ENCODE measurements at places on chromosomes 1 and 21.

- DNase-seq = no peak
Observed at GRCh38 chr1:211738096-211738690, 62.8 kb upstream of the NEK2 start.

DNA sequence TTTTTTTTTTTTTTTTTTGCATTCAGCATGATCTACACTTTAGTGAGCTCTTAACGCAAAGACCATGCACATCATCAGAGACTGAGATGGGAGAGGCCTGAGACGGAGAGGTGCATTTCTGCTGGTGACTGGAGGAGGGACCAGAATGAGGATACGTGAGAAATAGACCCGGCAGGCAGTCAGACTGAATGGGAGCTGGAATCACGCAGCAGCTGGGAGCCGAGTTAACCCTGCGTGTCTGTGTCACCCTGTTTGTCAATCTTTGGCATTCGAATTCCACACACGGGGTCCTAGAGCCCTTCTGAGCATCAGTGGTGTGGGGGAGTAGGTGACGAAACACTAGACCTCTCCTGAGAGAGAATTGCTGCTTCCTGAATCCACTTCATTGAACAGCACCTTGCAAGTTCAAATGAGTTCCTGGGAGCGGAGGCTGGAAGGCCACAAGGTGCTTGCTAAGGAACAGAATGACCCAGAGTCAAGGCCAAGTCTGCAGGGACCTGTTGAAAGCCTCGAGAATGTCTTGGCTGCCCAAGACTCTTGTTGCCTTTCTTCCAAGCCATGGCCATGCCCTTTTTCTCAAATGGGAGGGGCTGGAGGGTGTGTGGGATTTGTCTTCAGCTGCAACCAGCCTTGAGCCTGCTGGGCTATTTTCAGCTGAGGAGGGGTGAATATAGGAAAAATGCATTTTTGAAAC, 123.3 kb downstream of the CNIH3 start:
- DNase-seq = no peak

DNA sequence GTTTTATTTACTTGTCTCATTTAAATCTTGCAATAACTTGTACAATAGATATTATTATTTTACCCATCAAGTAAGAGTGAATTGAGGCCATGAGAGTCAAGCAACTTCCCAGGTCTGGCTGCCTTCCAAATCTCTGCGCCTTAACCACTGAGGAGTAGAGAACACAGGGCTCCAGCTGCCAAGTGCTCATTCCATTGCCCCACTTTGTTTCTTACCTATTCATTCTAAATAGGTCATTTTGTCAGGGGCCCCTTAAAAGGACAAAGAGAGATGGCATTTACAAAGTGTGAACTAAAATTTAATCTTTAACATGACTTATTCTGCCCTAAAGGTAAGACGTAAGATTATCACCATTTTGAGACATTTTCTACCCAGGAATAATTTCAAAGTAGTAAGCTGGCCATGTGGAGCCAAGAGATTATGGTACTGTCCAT, 3.5 kb downstream of the PPP1R15B start:
- DNase-seq = peak; percentile 34

DNA sequence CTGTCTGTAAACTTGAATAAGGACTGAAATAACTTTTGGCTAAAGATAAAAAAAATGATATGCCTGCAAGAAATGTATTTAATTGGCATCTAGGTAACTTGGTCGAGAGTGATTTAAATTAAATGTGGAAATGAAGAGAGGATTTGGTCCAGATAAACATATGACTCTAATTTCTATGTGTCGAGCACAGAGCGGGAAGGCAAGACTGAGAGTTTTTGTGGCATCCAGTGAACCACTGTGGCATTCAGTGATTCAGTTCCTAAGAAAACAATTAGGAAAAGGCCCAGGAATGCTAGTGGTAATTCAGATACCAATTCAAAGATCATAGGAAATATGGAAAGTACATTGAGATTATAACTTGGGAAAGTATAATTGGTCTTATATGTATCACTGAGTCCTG, 39.6 kb downstream of the PDE4B start:
- no peak for DNase-seq

DNA sequence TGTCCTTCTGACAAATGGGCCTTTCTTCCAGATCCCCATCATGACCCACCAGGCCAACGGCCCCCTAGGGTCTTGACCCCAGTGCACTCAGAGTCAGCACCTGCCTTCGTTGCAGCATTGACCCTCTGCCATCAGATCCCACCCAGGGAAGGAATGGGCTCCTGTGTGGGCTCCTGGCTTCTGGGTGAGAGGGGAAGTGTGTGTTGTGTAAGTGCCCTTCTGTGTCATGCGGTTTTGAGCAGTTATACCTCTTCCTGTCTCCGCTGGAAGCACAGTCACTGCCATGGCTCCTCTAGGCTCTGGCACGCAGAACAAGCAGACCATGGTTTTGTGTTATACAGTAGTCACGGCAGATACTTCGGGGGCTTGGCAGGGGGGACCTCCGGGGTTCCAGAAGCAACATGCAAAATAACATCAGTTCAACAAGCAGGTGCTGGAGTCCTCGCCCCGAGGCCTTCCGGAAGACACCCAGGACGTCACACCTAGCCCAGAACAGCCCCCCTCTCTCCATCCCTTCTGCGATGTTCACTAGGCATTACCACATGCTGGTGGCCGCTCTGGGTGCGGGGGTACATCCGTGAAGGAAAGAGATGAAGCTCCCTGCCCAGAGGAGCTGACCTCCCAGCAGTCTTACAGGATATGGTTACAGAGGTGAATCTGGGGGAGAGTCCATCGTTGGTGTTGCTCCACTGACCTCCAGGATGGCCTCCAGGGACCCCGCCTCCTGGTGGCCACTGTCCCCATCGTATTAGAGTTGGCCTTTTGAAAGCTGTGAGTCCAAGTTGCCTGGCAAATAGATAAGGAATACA, 17.4 kb upstream of the KCNAB2 start:
- no peak for DNase-seq

- no peak for DNase-seq
Observed at GRCh38 chr1:183002267-183002666, 21.0 kb upstream of the LAMC1 start.

- DNase-seq = no peak
Observed at GRCh38 chr1:176577646-176578197, 114.7 kb downstream of the PAPPA2 start.

DNA sequence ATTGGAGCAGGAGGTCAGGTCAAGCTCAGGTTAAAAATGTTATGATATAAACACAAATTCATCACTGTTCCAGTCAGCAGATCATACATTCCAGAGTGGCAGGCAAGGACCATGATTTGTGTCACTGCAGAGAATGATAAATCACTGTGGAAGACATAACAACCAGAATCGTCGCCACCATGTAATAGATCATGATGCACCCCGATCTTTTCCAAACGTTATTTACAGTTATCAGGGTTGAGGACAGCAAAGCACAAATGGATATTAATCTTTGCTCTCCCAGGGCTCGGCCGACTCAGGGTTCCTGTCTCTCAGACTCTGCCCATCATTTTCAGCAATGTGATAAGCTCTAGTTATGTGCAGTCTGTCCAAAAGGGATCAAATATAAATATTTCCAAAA, 122.7 kb downstream of the ZBTB18 start:
- DNase-seq = no peak

DNA sequence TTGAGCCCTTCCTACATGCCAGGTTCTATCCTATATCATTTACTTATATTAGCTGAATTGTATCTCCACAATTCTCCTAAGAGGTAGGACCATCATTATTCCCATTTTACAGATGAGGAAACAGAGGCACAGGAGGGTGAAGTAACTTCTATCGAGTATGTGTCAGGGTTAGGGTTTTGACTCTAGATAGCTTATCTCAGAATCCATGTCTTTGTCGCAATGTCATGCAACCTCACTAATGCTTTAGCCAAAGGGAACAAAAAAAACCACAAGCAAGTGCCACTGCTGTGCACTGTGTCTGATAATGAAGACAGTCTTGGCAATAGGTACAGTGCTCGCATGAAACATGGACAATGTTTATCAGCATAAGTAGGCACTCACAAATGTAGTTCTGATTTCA, 95.4 kb upstream of the CLDN14 start:
- no peak for DNase-seq

All from NCI-H2081 (cell line).